Calu3 (cell line): ENCODE measurements at places on chromosomes 12 and 14.

- H3K27ac ChIP-seq, result no peak overlapping the region
- peaks cover 8% of the 10 kb centered on the region for H3K27me3 ChIP-seq
- H3K4me3 ChIP-seq, result no peak overlapping the region
Measured at GRCh38 chr14:22428700-22429291, 160.2 kb downstream of the DAD1 start.

DNA sequence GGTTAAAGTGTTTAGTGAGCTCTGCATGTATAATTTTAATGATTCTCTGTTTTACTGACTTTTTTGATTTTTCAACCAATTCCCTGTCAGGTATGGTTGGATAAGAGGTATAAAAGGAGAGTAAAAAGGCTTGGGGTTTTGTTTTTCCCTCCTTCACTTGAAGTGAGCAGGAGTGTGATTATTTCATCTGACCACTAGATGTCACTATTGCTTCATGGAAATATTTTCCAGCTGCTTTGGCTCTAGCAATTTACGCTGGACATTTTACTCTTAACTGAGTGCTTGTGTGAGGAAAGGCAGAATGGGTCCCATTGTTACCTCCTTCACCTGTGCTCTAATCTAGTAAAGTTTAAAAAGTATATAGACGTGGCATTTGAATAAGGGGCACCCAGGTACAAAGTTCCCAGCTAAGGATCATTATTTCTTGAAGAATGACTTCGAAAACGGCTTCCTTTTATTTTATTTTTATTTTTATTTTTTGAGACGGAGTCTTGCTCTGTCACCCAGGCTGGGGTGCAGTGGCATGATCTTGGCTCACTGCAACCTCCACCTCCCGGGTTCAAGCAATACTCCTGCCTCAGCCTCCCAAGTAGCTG lies 66.5 kb downstream of the TBC1D30 start:
- peak; percentile 19 for DNase-seq
- H3K36me3 ChIP-seq, result no peaks in the 10 kb centered on the region
- no peak overlapping the region for H3K4me3 ChIP-seq
- no peaks in the 10 kb centered on the region for H3K27me3 ChIP-seq
- peaks cover 16% of the 10 kb centered on the region for H3K4me1 ChIP-seq
- H3K27ac ChIP-seq, result no peak overlapping the region

GRCh38 chr12:91483471-91483985 lies 300.9 kb upstream of the DCN start:
- no peak for DNase-seq
- H3K27ac ChIP-seq, result no peak overlapping the region
- no peaks in the 10 kb centered on the region for H3K36me3 ChIP-seq

GRCh38 chr12:102564026-102564425 lies 83.7 kb upstream of the IGF1 start:
- peak; percentile 67 for DNase-seq
- H3K36me3 ChIP-seq, result peaks cover 14% of the 10 kb centered on the region
- H3K4me3 ChIP-seq, result no peak overlapping the region
- peak overlapping the region; percentile 50 for H3K27ac ChIP-seq
- H3K27me3 ChIP-seq, result no peaks in the 10 kb centered on the region
- peaks cover 48% of the 10 kb centered on the region for H3K4me1 ChIP-seq

DNA sequence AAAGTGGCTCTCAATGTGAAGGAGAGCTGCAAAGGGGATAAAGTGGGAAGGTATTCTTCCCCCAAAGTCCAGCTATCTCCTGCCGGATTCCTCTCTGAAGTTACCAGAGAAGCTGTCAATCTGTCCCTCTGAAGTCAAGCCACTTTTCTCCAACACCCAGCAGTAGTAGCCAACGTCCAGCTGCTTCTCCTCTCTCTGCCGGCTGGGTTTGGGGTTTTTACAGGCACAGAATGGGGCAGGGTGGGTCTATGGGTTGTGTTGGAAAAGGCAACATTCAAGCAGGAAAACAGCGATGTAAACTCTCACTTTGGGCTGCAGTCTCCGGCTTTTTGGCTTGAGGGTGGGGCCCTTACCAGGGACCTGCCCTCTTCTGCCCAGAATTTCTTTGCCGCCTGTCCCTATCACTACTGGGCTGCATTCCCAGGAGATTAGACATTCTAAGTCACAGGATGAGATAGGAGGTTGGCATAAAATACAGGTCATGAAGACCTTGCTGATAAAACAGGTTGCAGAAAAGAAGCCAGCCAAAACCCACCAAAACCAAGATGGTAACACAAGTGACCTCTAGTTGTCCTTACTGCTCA lies 16.3 kb downstream of the CAPZA3 start:
- peaks cover 14% of the 10 kb centered on the region for H3K4me1 ChIP-seq
- no peaks in the 10 kb centered on the region for H3K36me3 ChIP-seq
- no peak for DNase-seq
- no peak overlapping the region for H3K4me3 ChIP-seq
- H3K27ac ChIP-seq, result no peak overlapping the region
